Stimulated activated CD4-positive, alpha-beta T cell treated with anti-CD3 and anti-CD28 coated beads, Interleukin-1b, Interleukin-23, amount 100 ng/mL, for 48 hours (primary cell): ENCODE measurements at places on chromosomes 7 and 10.

DNA sequence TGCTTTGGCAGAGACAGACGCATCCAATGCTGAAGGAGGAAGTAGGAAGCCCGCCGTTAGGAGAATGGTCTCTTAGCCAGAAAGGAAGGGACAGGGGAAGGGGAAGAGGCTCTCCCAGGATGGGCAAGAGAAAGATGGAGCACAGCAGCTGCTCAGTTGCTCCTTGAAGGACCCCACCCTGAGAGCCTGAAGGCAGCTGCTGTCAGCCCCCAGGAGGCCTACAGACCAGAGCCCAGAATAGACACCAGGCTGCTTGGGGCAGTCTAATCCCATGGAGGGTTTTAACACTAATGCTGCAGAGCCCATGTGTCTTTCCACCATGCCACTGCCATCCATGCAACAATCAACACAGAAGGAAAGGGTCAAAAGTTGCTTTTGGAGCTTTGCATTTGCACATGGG lies 3.5 kb upstream of the C7orf33 start:
- no peak for DNase-seq

DNA sequence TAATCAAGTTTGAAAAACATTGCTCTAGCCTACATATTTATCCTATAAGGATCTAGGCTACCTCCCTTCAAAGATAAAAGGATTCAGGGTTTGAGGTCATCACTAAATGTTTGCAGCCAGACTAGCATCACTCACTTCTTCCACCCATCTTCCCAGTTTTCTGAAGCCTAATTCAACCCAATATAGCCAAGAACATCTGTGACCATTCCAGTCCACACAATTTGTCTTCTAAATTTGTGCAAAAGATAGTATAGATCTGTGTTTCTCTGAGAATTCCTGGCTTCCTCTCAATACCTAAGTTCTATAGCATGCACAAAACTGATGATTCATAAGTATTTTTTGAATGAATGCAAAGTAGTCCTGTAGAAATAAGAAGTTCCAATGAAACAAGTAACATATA lies 103.0 kb upstream of the CDK1 start:
- no peak for DNase-seq

DNA sequence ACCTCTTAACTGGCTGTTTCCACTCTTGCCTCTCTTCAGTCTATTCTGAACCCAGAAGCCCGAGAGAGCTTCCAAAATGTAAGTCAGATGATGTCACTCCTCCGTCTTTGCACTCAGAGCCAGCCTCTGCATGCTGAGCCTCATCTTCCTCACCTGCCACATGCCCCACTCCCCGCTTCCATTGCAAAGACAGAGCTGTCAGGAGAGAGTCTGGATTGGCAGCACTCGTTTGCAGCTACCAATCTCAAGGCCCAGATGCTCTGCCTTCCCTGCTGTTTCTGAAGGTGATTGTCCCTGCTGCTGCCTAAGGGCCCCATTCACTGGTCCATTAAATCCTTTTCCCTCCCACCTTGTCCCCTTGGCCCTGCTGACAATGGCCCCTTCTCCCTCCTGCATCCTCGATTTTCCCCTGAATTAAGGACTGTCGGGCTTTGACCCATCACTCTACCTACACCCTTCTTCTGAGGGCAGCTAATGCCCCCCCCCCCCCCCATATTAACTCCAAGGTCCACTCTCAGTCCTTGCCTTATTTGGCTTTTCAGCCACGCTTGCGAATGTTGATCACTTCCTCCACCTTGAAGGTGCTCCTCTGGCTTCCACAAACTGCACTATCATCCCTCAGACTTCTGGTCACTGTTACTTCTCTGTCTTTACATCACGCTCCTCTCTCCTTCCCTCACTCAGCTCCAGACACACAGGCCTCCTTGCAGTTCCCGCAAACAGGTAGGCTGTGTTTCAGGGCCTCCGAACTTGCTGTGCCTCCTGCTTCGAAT lies 98.5 kb downstream of the CHN2 start:
- no peak for DNase-seq

- DNase-seq = no peak
Observed at GRCh38 chr7:44603193-44603592, 3.2 kb upstream of the OGDH start.
